ENCODE measurements at places on chromosomes 1 and 21.
A peak's percentile ranks its signal among the peaks of the same experiment; 100 is the strongest.

DNA sequence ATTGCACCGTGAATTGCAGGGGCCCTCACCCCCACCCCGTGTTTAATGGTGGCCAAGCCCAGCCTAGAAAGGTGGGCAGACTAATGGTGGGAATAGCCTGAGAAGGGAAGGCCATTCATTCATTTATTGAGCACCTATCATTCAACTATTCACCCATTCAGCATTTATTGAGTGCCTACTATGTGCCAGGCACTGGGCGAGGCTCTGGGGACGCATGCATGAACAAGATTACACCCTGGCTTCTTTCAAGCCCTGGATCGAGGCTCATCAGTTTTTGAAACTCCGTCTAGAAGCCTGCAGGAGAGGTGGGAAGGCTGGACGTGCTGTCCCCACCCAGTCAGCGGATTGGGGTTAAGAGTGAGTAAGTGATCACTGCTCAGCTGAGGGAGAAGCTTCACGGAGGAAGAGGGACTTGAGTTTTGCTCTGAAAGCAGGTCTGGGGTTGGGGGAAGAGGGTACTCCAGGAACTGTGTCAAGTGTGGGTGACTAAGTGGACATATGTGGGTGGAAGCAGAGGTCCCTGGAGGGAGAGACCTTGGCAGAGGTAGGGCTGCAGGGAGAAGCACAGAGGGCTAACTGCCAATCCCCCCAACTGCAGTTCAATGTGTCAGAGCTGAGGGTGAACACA, 35.6 kb downstream of the MEF2D start:
- DNase-seq: peak; percentile 25

GRCh38 chr1:79293611-79294010, 287.1 kb upstream of the ADGRL4 start:
- peak; percentile 37 for DNase-seq

DNA sequence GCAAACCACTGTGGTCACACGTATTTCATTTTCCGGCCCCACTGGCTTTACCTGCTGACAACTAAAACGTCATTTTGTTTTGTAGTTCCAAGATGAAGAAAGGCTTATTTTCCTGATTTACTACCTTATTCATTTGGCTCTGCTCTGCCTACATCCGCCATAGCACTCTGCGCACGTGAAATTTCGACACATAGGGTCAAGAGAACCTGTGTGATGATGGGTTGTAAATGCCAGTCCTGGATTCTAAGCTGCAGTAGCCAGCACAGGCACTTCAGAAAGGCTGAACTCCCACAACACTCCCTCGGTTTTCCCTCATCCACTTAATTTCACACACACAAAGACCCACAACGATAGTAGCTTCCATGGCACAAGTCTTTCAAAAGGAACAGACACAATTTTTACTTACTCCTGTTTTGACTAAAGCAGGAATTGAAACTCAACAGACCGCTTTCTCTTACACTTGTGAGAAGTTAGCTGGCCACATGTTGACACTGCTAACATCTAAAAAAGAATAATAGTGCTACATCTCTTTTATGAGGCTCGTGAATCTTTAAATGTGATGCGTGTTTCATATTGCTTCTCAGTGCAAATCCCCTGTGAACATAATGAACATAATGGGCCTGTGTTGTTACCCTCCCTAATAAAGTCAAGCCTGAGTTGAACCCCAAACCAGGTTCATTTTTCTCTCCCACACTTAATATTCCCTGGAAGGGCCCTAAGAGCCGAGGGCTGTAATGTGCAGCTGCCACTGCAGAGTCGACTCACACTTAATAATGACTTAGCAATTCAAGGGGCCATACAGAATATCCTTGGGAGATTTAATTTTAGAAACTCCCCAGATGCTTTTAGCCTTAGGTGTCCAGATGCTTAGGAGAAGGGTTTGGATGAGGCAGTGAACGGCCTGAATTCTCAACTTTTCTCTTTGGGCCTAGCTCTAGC, 1.5 kb upstream of the RUNX1 start:
- peak; percentile 70 for DNase-seq

- DNase-seq: peak; percentile 40
These were observed 149.7 kb downstream of the LYPLAL1 start for GRCh38 chr1:219323426-219323825.

DNA sequence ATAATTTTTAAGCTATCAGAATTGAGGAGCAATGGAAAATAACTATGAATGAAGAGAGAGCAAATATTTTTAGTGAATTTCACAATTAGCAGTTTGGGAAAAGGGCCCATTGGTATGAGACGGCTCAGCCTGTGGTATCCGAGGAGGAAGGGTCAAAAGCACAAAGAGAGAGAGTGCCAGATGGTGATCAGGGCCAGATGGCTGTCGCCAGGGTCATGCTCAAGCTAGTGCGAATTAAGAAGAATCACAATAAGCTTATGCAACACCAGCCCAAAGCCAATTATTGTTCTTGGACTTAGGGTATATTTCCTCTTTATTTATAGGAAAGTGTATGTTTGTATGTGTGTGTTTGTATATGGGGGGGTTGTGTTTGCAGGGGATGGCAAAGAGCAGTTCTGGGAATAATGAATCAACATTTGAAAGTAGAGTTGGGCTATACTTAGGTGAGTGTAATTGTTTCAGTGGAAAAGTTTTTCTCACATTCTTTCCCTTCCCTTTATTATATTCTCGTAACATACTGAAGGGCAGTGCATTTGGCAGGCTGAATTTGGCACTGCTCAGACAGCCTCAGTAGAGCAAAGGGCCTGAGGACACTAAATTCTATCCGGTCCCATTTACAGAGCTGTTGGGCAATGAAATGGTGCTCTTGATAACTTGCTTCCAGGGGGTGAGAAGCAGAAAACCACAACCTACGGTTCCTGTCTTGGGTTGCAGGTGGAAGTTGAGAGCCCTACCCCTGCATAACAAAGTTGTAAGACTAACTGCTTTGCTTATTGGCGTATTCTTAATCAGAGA, 19.5 kb upstream of the DDR2 start:
- peak; percentile 34 for DNase-seq

DNA sequence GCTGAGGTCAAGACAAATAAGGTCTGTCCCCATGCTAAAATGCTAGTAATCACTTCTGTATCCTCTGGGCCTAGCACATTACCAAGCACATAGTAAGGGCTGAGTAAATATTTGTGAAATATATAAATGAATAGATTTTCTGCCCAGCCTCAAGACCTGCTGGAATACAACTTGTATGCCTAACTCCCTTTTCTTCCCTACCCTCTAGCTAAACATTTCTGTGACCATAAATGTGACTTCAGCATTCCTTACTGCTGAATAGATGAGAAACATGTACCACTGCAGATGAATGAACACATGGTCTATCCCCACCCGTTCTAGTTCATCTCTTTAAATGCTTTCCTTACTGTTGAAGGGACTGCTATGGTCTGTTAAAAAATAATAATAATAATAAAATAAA, 209.0 kb upstream of the HOOK1 start:
- DNase-seq: peak; percentile 78

GRCh38 chr21:45538381-45539045, 3.7 kb downstream of the SLC19A1 start:
- DNase-seq: no peak

DNA sequence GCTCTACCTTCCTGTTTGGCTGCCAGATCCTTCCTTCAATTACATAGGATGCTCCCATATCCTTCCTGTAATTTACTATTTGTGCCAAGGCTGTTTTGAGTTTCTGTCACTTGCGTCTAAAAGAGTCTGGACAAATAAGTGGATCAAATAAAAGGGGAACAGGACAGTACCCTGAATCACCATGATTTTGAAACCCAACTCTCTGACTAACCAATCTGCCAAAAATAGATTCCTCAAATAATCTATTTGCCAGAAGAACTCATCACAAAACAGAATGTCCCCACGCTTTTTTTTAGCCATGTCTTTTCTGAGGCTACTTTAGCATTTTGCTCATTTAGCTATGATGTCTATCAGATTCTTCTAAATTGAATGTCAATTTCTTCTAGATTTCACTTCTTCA, 392.6 kb downstream of the NTNG1 start:
- no peak for DNase-seq

- DNase-seq: no peak
These were observed 61.4 kb upstream of the HMCN1 start for GRCh38 chr1:185672719-185673360.

Data from IMR-90 (cell line).